ENCODE measurements at places on chromosomes 12 and 14.

GRCh38 chr12:128797119-128798118, 26.3 kb downstream of the SLC15A4 start:
- no peak for DNase-seq

GRCh38 chr14:84961637-84962036, 568.3 kb upstream of the FLRT2 start:
- DNase-seq, result no peak

- no peak for DNase-seq
Measured at GRCh38 chr12:83985084-83985483, 927.5 kb downstream of the SLC6A15 start.

- no peak for DNase-seq
Measured at GRCh38 chr12:91105807-91106206, 5.5 kb downstream of the LUM start.
